ENCODE measurements at places on chromosomes 16 and 17. TPM values are rescaled to one million over a fixed set of nuclear protein-coding genes. Genes with fewer than 3 reads are reported as not detected.

Gene NPIPA1
- 126 TPM for polyA plus RNA-seq

Gene EME1
- 11.1 TPM for polyA plus RNA-seq

Gene CSH1
- polyA plus RNA-seq: 0.57 TPM

Gene SKAP1
- polyA plus RNA-seq: 2.0 TPM

Gene CES5A
- not detected for polyA plus RNA-seq

Gene FSCN2
- 2.7 TPM for polyA plus RNA-seq

Gene RSPRY1
- polyA plus RNA-seq: 50.8 TPM

Gene AIPL1
- not detected for polyA plus RNA-seq

Gene MPV17L
- 4.9 TPM for polyA plus RNA-seq

Gene ITGAL
- polyA plus RNA-seq: 5.5 TPM

Gene SDR42E2
- polyA plus RNA-seq: 0.07 TPM

DNA sequence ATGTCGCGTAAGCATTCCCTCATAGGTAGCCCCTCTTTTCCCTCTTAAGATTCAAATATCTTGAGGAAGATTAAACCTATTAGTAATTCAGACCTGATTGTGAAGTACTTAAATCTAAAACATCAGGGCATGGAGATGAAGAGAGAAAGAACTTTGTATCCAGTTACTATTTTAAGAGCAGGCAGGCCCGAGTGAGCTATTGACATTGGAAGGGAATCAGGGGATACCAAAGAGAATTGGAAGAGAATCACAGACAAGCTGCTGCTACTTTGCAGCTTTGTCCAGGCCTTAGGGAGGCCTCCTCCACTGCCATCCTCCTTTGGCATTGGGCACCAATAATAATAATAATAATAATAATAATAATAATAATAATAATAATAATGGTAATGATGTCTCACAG, 170.5 kb downstream of the MRTFB start:
- no peak for DNase-seq

DNA sequence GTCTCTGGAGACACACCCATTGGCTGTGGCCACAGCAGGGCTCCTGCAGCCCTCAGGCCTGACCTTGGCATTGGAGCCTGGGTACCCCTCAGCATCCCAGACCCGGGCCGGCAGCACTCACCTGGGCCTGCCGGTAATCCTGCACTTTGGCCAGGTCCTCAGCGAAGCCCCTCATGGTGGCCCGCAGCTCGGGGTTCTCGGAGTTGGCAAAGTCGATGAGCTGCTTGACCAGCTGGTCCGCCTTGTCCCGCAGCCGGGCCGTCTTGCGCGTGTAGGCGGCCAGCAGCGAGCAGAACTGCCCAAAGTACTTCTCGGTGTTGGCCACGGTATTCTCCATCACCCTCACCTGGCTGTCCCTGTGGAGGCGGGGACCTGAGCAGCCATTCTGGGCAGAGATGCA, 2.2 kb downstream of the CIBAR2 start:
- no peak for DNase-seq

DNA sequence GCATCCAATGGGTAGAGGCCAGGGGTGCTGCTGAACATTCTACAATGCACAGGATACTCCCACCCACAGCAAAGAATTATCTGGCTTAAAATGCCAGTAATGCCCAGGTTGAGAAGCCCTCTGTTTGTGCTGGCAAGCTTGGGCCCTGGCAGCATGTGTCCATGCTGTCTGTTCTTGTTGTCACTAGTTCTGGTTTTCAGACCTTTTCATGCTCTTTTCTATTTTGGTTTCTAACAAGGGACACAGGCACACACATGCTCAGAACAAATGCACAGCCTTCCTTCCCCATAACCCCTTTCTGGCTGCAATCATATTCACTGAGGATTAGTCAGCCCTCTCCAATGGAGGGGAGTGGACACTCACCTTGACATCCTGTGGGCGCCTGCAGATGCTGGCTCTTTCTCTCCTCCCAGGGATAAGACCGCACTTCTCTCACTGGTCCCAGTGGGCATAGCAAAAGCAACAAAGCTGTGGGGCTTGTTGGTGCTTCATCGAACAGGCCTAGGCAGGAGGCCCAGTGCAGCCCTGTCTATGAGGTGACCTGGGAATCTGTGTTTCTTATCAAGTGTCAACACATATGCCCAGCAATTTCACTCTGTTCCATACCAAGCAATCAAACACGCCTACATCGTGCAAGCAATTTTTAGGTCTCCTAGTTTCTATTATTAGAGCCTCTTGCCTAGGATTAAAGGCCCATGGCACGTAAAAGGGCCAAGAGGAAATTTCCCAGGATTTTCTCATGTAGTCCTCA, 271.1 kb upstream of the CCL2 start:
- no peak for DNase-seq

GRCh38 chr16:84932681-84933080, 78.7 kb downstream of the ZDHHC7 start:
- DNase-seq: no peak

GRCh38 chr17:4503283-4504025, 4.8 kb downstream of the SPNS2 start:
- DNase-seq: no peak

DNA sequence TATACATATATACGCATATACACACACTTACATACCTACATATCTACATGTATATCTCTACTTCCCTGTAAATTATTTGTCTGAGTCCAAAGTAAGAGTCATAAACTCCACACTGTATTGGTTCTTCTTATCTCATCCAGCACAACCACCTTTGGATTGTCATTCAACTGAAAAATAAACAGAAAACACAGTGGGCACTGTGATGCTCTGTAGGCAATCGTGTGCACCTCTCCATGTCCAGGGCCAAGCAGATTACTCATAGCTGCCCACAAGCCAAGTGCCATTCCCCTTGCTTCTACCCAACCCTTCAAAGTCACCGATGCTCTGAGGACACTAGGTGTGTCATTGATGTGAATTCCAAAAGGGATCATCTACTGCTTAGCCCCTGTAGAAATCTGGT, 12.9 kb upstream of the TEKT3 start:
- no peak for DNase-seq

DNA sequence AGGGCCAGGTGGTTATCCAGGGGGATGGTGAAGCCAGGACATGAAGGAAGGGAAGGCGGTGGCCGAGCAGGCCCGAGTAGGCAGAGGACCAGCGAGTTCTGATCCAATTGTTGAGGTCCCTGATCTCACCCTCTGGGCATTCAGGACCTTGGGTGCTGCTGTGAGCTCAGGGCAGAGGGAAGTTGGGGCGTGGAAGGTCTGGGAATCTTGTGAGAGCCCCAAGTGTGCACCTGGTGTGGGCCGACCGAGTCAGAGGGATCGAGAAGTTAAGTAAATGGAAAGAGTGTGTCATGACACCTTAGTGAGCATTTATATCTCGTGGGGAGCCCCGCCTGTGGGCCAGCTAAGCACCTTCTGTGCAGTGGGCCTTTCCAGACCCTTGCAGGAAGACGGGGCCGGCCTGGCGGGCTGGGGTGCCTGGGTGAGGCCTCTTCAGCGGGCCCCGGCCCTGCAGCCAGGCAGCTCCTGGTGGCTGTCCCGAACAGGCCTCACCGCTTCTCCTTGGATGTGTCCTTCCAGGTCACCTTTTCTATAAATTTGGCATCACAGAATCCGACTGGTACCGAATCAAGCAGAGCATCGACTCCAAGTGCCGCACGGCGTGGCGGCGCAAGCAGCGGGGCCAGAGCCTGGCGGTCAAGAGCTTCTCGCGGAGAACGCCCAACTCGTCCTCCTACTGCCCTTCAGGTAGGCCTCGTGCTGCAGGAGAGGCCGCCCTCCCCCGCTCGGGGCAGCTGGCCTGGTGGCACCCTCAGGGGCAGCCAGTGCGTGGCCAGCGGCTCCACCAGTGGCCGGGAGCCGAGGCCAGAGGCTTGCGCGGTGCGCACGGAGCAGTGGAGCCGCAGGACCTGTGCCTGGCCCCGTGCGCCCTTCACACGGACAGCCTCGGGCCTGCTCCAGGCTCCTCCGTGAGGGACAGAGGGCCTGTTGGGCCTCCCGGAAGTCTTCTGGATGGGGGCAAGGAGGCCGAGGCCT, 76.0 kb downstream of the BANP start:
- DNase-seq: no peak

GRCh38 chr17:73617501-73617900, 26.7 kb downstream of the SDK2 start:
- no peak for DNase-seq

DNA sequence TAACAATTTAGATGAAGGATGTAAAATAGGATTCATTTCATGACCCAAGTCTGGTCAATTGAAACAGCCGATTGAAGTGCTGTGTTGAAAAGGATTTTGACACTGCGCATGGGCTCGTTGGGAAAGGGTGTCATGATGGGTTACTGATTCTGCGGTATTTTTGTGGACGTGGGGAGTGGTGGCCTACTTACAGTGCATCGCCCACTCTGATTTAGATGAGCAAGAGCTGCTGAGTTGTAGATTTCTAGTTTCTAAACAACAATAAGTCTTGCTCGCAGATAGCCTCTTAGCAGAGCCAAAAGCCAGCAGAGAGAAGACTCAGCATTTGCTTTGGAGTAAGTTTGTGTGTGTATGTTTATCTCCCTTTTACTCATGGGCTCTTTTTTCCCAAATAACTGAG, 731.0 kb downstream of the MAF start:
- DNase-seq: no peak

DNA sequence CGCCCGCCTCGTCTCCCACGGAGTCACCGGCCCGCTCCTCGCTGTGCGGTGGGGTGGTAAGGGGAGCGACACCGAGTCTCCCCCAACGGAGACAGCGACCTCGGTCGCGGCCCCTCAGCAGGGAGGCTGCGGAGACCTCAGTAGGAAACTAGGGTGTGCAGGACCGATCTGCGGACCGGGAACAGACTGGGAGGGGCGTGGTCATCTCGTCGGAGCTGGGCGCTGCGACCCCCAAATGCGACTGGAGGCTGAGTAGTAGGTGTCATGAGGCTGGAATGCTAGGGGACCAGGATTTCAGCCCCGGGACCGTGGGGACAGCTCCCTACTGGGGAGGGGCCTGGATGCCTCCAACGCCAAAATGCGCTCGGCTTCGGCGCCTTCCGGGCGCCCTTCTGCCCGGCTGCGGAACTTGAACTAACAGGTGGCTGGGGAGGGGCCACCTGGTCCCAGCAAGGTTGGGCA, 1.3 kb downstream of the CACNG4 start:
- no peak for DNase-seq

GRCh38 chr17:54623746-54624145, 276.9 kb upstream of the TOM1L1 start:
- DNase-seq: no peak

GRCh38 chr17:19359856-19360255, 2.7 kb downstream of the B9D1 start:
- DNase-seq: no peak

GRCh38 chr17:74919440-74920305, 3.4 kb downstream of the USH1G start:
- DNase-seq: no peak

GRCh38 chr16:70805380-70805779, 4.4 kb upstream of the VAC14 start:
- DNase-seq: no peak

DNA sequence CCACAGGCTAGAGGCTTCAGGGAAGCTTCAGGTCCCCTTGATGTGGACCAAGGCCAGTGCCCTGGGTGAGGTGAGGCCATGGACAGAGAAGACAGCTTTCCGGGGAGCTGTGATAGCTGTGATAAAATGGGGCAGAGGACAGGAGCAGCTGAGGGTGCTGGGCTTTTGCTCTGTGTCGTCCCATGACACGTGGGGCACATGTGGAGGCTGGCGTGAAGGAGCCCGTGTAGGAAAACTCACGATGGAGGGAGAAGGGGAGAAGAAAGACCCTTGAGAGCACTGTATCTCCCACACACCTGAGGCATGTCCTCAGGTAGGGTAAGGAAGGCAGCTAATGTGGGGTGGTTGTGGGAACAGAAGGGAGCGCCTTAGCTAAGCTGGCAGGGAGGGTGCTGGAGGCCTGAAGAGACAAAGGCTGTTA, 21.3 kb downstream of the B9D1 start:
- no peak for DNase-seq

GRCh38 chr17:17125136-17126084, 80.7 kb downstream of the PLD6 start:
- no peak for DNase-seq

DNA sequence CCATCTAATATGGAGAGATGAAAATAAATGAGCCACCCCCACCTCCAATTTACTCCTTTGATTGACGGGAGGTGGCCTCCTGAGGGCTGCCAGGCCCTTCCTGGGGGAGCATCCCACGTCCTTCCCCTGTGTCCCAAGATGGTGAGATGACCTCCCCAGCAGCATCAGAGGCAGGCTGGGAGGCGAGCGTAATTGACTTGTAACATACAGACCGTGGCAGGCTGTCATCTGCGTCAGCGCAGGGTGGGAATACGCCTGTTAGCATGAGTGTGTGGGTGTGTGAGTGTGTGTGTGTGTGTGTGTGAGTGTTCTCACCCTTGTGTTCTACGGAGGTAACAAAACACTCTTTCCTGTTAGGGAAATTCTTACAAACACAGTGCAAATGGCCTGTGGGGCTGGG, 156.9 kb upstream of the CIBAR2 start:
- DNase-seq: no peak

DNA sequence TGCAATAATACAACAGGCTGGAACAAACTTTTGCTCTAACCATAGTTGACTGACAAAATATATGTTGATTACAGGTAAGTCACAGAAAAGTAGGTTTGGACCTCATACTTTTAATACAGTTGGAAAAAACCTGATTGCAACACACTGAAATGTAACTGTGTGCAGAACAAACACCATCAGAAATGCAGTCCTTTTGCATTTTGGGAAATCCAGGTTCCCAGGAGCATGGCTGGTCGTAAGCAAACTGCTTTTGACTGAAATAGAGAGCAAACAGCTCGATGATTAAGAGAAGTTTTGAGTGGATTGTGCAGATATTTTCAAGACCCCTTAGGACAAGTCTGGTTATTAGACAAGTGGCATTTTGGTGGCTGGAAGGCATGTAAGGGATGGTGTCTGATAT, 8.0 kb downstream of the IGF2BP1 start:
- no peak for DNase-seq

DNA sequence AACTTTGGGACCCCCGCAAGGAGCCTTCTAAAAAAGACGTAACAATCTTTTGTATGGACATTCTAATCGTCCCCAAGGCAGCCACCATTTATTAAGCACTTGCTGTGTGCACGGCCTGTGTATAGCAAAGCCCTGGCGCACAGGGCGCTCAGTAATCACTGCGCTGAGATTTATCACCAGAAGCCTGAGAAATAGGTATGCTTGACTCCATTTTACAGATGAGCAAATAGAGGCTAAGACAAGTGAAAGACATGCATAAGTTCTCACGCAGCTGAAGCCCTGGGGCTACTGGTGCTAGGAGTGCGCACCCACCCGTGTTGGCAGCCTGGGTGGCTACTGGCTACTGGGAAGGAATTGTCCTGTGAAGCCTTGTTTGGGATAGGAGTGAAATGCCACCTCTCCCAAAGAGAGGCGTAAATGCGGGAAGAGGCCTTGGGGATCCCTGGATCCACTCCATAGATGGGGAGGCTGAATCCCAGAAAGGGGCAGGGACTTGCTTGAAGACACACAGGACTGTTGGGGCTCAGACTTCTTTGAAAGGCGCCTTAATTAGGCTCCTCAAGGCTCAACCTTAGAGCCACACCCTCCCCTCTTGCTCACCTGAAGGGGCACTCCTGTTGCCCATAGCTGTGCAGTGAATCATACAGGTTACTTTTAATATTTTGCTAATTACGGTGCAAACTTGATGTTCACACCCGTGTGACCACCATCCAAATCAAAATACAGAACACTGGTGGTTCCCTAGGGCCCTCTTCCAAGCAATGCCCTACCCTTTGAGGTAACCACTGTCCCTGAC, 634 bp upstream of the NATD1 start:
- no peak for DNase-seq

All from right lung (tissue), 10 donors.